Hypothalamus (tissue), 51 donors: ENCODE measurements at places on chromosomes 12 and 14.

DNA sequence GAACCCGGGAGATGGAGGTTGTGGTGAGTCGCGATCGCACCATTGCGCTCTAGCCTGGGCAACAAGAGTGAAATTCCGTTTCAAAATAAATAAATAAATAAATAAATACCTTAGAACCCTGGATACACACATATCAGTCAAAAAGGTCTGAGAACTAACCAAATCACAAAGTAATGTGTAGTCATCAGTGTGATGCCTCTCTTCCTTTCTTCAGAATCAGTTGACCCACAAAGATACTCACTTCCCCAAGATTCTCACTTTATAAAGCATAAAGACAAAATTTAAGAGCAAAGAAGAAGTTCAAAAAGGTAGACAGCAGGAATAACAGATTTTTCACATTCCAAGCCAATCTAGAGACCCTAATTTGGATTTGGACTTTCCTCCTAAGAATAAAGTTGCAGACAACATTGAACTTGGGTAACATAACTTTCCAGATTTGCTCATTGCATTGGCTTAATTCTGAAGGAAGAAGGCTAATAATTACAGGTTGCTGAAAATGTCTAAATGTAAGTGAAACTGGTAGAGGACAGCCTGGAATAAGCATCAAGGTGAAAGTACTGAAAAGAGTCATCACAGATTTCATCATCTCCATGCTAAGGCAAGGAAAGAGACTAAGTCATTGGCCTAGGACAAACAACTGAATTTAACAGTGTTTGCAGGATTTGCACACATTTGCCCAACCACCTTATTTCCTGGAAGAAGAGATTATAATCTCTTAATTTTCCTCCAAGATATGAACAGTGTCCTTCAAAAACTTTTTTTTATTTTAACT lies 17.4 kb downstream of the TMED10 start:
- no peak for DNase-seq

DNA sequence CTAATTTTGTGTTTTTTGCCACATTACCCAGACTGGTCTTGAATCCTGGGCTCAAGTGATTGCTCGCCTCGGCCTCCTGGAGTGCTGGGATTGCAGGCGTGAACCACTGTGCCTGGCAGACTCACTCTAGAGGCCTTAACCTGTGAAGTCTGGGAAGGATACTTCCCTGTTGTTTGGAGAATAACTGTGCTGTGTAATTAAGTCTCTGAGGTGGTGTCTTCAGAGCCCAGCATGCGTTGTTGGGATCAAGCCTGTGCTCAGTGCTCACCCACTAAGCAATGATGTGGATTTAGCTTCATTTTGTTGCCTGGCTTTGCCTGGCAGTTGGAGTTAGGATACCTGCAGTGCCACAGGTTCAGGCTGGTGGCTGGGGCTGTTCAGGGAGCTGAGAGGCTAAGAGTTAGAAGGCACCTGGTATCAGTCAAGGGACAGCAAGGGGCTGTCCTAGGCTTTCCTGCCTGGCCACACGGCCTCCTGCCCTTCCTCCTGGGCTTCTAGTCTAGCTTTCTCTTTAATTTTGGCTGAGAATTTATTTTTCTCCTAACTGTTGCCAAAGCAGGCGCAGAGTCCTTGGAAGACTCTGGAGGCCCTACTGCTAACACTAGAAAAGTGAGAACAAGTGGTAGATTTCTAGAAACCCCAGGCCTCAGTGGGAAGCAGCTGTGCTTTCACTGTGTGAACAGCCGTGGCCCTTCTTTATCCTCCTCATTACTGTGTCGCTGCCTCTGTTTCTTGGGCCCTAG lies 38.5 kb downstream of the EP400 start:
- DNase-seq: peak; percentile 15

GRCh38 chr12:123772074-123772473 lies 10.0 kb downstream of the DNAH10 start:
- DNase-seq: no peak

DNA sequence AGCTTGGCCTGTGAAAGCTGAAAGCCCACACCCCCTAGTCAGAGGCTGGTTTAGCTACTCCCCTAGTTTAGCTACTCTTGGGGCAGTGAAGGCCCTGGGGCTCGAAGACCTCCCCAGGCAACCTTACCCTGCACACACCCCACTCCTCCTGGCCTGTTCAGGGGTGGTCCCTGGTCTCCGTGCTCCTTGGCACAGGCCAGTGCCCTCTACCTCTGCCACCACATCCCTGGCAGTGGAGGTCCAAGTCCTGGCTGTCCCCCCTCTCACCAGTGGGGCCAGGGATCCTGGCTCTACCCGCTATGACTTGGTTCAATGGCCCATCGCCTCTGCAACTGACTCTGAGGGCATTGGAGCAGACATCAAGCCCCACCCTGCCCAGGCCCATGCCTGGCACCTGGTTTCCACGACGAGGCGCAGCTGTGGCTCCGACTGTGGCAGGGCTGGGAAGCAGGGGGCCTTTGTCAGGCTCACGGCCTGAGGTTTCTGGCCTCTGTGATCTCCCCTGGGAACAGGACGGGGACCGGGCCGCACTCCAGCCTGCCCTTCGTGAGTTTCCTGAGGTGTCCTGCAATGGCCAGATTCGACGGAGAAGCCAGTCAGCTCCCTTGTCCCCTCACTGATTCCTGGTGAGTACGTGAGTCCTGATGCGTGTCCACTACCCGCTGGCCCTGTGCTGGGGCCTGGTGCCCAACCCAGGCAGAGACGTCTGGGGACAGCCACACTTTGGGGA lies 5.7 kb downstream of the TMEM121 start:
- no peak for DNase-seq

DNA sequence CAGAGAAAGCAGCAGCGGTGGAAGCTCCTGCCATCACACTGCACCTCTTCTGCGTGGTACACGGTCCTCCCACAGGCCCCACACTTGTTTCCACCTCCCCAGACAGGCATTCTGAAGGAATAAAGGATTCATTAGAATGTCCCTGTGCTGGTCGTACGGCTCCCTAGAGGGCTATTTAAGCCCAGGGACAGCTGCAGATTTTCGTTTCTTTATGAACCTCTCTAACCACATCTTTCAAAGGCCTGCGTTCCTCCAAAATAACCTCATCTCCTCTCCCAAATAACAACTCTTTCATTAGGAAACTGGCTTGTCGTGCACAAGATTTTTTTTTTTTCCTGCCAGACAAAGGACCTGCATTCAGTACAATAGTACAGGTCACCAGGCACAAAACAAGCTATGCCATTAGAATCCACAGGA lies 12.7 kb downstream of the CSRP2 start:
- no peak for DNase-seq

DNA sequence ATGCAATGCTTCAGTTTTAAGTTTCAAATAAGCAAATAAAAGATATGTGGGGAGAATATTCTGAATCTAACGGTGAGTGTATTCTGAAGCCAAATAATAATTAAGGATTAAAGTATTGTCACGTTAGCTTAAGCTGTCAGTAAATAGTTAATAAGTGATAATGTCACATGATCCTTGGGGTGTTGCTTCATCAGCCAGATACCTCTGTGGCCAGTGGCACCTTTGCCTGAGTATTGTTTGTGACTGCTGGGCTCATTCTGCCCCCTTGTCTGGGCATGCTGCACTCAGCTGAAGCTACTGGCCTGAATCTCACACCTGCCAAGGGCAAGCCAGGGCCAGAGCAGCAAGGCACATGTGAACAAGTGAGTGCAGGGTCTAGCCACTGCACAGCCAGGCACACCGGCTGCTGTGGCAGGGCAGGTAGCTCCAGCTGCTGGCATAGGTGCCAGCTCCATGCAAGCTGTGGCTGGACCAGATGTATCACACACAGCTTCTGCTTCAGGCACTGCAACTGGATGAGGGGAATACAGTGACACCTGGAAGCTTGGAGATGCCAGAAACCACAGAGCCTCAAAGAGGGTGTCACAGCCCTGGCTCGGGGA lies 739.7 kb downstream of the SLC6A15 start:
- no peak for DNase-seq

- DNase-seq: no peak
Measured at GRCh38 chr12:4996714-4997113, 47.0 kb upstream of the KCNA5 start.

DNA sequence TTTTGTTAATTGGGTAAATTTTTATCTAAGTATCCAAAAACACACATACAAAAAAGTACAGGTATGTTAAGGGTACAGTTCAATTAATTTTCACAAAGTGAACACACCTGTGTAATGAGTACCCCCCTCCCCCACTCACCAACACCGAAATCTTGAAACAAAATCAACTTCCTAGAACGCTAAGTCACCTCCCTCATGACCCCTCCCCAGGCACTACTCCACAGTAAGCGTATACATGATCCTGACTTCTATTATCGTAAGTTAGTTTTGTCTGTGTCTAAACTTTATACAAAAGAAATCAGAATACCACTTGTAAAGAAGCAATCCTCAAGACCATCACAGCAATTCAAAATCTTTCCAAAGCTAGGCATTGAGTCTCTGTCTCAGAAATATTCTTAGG lies 100.5 kb downstream of the MED13L start:
- no peak for DNase-seq
